ENCODE measurements at places on chromosomes 3 and 15.

GRCh38 chr3:88075497-88075896 is 16.4 kb downstream of the ZNF654 start:
- no peak for DNase-seq

GRCh38 chr3:29642393-29643033 is 361.6 kb downstream of the RBMS3 start:
- DNase-seq, result no peak

DNA sequence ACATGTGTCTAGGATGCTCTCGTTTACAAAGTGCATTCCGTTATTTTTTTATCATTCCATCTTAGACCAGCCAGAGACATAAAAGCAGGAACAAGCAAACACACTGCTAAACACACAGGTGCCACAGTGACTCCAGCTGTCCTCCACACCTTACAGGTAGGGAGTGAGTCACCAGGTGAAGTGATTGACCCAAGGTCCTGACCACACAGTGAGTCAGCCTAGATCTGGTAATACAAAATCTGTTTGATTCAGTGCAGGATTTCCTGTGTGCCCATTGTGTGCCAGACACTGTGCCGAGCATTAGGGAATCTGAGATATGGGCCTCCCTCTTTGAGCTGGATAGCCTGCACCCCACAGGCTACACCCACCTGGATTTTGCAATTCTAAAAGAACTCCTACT is 16.7 kb upstream of the BFSP2 start:
- no peak for DNase-seq

GRCh38 chr3:113304856-113305540 is 93.6 kb downstream of the BOC start:
- no peak for DNase-seq

DNA sequence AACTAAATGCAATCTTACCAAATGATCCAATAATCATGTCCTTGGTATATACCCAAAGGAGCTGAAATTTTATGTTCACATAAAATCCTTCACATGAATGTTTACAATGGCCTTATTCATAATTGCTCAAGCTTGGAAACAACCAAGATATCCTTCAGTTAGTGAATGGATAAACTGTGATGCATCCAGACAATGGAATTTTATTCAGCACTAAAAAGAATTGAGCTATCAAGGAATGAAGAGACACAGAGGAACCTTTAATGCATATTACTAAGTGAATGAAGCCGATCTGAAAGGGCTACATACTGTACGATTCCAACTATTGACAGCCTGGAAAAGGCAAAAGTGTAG is 168.4 kb downstream of the PDE8A start:
- no peak for DNase-seq

DNA sequence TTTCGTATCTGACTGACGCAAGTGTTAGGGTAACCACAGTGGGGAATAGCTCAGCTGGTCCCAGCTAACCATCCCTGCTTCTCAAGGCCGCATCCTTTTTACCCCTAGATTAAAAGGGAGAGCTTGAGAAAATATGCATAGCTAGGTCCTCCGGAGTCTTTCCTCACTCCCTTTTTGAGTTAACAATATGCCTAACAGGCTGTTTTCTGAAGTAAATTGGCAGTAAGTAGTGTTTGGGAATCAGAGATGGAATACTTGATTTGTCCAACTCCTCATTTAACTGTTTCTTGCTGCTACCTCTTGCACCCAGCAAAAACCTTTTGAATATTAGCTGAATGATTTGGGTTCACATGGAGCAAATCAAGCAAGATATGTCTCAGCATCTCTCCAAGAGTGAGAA is 326.1 kb downstream of the LPP start:
- no peak for DNase-seq

- no peak for DNase-seq
These were observed 120.3 kb upstream of the SLC6A11 start for GRCh38 chr3:10695595-10696285.

GRCh38 chr3:97674461-97674860 is 90.1 kb upstream of the ARL6 start:
- DNase-seq, result no peak

DNA sequence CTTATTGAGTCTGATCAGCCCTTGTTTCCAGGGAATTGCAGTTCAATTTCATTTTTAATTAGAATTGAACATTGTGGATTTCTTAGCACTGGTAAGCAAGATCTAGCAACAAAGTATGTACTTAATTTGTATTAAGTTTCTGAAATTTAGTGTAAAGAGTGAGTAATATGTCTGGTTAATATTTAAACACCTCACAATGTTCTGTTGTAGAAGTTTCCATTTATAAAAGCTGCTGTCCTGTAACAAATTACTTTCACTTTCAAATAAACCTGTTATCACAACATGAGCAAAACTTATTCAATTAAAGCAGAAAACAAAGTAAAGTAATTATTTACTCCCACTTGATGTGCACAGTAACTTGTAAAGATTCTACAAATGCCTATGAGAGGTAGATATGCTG is 448.5 kb downstream of the NAALADL2 start:
- DNase-seq, result no peak

DNA sequence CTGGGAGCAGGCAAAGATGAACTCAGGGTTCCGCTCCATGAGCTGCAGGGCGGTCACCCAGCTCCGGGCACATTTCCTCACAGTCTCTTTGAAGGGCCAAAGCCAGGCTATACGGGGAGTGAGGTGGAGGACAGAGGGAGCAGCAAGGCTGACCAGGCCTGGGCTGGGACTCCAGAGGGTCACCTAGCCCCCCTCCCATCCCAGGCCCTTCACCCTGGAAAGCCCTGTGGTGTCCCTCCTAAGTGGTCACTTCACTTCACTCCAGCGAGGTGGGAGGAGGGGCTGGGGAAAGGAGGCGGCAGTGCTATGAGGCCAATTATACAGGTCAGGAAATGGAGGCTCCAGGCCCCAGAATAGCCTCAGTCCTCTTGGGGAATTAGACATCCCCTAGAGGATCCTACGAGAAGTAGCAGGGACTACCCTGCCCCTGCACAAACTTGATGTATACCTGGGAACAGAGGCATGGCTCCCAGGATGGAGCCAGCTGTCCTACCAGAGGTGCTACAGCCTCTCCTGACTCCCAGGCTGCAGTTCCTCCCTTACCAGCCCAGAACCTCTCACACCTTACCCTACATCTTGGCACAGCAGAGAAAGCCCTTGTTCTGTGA is 5.7 kb downstream of the MAN2C1 start:
- no peak for DNase-seq

GRCh38 chr3:110139821-110140220 is 802.5 kb upstream of the DPPA4 start:
- DNase-seq, result no peak

GRCh38 chr15:79474252-79474651 is 42.1 kb downstream of the MINAR1 start:
- DNase-seq, result no peak

DNA sequence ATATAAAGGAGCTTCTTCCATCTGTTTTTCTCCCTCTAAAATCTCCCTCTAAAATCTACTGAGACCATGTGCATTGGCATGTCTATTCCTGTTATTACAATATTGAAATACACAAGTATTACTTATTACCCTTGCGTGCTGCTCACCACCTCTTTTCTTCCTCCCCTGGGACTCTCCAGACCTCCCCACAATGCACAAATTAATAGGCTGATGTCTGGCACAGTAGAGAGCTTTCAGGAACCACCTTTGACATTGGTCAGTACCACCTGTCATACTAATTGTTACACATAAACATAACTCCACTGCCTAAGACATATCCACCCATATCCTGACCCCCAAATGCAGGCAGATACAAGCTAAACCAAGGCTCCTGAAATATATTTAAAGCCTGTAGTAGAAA is 722.6 kb downstream of the FHIT start:
- no peak for DNase-seq

- no peak for DNase-seq
These were observed 3.0 kb upstream of the EDEM1 start for GRCh38 chr3:5184499-5184898.

- DNase-seq, result no peak
These were observed 7.2 kb upstream of the TIMP4 start for GRCh38 chr3:12165909-12166308.

GRCh38 chr15:49506341-49506740 is 83.3 kb downstream of the FGF7 start:
- no peak for DNase-seq

DNA sequence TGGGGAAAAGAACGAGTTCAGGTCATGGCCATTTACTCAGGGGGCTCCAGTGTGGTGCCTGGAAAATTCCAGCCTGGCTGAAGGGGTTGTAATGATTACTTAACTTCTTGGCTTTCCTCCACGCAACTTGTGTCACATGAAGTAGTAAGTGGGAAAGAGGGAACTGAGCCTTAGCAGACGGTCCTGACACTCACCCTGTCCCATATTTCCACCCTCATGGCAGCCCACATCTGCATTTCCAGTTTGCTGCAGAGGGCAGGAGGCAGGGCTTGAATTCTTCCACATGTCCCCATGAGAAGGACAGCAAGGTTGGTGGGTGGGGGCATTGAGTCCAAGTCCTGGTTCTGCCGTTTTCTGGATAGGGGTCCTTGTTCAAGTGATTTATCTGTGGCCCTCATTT is 7.8 kb upstream of the CAMP start:
- DNase-seq, result no peak

- DNase-seq, result no peak
These were observed 462.9 kb upstream of the SGO1 start for GRCh38 chr3:20648921-20649381.

GRCh38 chr3:29686889-29687592 is 406.2 kb downstream of the RBMS3 start:
- no peak for DNase-seq

GRCh38 chr3:78847203-78847602 is 920.6 kb downstream of the ROBO1 start:
- no peak for DNase-seq

GRCh38 chr3:135145581-135145980 is 350.5 kb downstream of the EPHB1 start:
- no peak for DNase-seq

DNA sequence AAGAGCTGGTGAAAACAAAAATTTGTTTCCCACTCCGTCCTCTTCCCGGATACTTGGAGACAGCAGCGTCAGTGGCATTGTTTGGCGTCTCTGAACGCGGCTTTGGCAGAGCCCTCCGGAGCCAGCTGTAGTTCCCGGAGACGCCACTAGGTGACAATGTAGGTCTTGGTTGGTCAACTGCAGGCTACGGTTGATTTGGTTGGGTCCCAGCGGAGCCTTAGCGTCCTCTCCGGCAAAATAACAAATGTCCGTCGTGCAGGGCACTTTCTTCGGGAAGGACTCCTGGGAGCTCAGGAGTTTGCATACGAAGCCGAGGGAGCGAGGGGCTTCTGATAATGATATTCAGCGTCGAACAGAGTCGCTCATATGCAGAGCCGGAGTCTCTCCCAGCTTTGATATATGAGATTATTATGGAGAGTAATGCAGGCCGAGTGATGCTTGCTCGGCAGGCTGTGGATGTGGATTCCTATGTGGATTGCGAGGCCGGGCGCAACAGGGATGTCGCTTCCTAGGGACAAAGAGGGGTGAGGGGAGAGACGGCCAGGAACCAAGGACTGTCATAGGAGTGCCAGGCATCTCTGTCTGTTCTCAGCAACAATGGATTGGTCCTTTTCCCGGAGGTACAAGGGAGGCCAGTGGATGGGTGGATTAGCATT is 74.8 kb downstream of the IL20RB start:
- DNase-seq, result peak; percentile 81

- no peak for DNase-seq
These were observed 17.6 kb downstream of the SHQ1 start for GRCh38 chr3:72830452-72831223.

- DNase-seq, result no peak
These were observed 2.7 kb upstream of the BAHD1 start for GRCh38 chr15:40437752-40438687.

GRCh38 chr3:185656321-185656840 is 70.3 kb downstream of the SENP2 start:
- DNase-seq, result no peak

DNA sequence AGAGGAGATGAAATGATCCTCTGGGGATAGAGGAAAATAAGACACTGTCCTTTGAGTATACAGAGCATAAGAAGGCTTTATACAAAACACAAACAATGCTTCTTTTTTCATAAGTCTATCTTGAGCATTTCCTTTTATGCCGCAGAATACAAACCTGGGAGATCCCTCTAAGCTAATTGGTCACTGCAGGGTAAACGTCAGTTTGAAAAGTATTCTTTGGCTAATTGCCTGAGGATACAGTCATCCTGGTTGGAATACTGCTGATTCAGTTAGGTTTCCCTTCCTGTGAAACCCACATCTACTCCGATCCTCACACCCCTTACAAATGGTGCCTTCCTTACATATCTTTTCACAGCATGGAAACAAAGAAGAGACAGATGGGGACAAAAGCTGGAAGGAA is 10.6 kb downstream of the WNT5A start:
- DNase-seq, result no peak

GRCh38 chr15:79526376-79526775 is 94.2 kb downstream of the MINAR1 start:
- DNase-seq, result no peak

GRCh38 chr3:135895734-135896121 is 69.8 kb upstream of the PPP2R3A start:
- DNase-seq, result no peak

DNA sequence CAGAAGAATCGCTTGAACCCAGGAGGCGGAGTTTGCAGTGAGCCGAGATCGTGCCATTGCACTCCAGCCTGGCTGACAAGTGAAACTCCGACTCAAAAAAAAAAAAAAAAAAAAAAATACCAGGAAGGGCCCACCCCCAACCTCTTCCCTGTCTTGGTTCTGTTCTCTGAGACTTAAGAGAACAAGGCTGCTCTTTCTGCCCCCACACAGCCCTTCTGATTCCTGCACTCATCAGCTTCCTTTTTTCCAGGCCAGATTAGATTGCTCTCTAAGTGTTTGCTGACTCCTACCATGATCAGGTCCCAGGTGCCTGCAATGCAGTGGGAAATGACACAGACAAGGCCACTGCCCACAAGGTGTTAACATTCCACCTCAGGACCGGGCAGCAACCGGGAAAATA is 13.0 kb downstream of the TMEM44 start:
- DNase-seq, result no peak

- DNase-seq, result no peak
These were observed 31.1 kb downstream of the CYFIP1 start for GRCh38 chr15:22949074-22949547.

- no peak for DNase-seq
These were observed 73.8 kb downstream of the LIPC start for GRCh38 chr15:58505581-58505980.

GRCh38 chr3:194777729-194778128 is 92.0 kb downstream of the FAM43A start:
- DNase-seq, result no peak

Measured in CD8-positive, alpha-beta memory T cell (primary cell).